Fibroblast of the aortic adventitia (primary cell): ENCODE measurements at places on chromosomes 7 and 10. TPM values are rescaled to one million over a fixed set of nuclear protein-coding genes. Genes with fewer than 3 reads are reported as not detected.

GIMAP8 gene
- 0.09 and 0.16 TPM in 2 replicates for total RNA-seq

HDAC9 gene
- total RNA-seq = 40.6 and 55.0 TPM in 2 replicates

NODAL gene
- not detected in 2 replicates for total RNA-seq

PRSS1 gene
- not detected in 2 replicates for total RNA-seq

SORCS1 gene
- total RNA-seq = not detected in 2 replicates

TAS2R4 gene
- 2.3 and 4.5 TPM in 2 replicates for total RNA-seq

EPO gene
- not detected in 2 replicates for total RNA-seq

MKLN1 gene
- 41.5 and 71.9 TPM in 2 replicates for total RNA-seq

FOXI2 gene
- not detected in 2 replicates for total RNA-seq

KLHL7 gene
- total RNA-seq = 28.5 and 152 TPM in 2 replicates

SH3PXD2A gene
- total RNA-seq = 15.8 and 20.4 TPM in 2 replicates

MMP21 gene
- total RNA-seq = 0.09 TPM in 1 of 2 replicates, not detected in the other

ATXN7L1 gene
- 2.7 and 13.8 TPM in 2 replicates for total RNA-seq

WDR86 gene
- total RNA-seq = 0.45 and 17.7 TPM in 2 replicates

COX15 gene
- 36.1 and 44.2 TPM in 2 replicates for total RNA-seq

TMEM270 gene
- total RNA-seq = not detected in 2 replicates

OR2A1 gene
- total RNA-seq = 0.27 TPM in 1 of 2 replicates, not detected in the other

CTNNA3 gene
- total RNA-seq = not detected in 2 replicates

SLC29A4 gene
- 0.49 and 0.90 TPM in 2 replicates for total RNA-seq

TMED4 gene
- total RNA-seq = 48.3 and 78.5 TPM in 2 replicates

SPDYE8 gene
- total RNA-seq = not detected in 2 replicates

AKR1B15 gene
- total RNA-seq = not detected in 2 replicates

TET1 gene
- 3.3 and 9.3 TPM in 2 replicates for total RNA-seq

FAM25A gene
- total RNA-seq = not detected in 2 replicates

GRM3 gene
- not detected in 2 replicates for total RNA-seq

KLLN gene
- 0.99 and 2.0 TPM in 2 replicates for total RNA-seq

CYP3A4 gene
- total RNA-seq = not detected in 2 replicates

CTAGE4 gene
- 1.7 and 2.9 TPM in 2 replicates for total RNA-seq

WAPL gene
- total RNA-seq = 40.9 and 149 TPM in 2 replicates

SPOCK2 gene
- 0.36 and 0.98 TPM in 2 replicates for total RNA-seq

CTAGE6 gene
- total RNA-seq = 0.90 and 4.5 TPM in 2 replicates

FHIP2A gene
- 36.6 and 54.7 TPM in 2 replicates for total RNA-seq

OR13A1 gene
- total RNA-seq = not detected in 2 replicates

TAS2R3 gene
- 1.2 and 2.5 TPM in 2 replicates for total RNA-seq

HMX2 gene
- total RNA-seq = not detected in 2 replicates
